ENCODE measurements at places on chromosomes 4 and X. TPM values are rescaled to one million over a fixed set of nuclear protein-coding genes. Genes with fewer than 3 reads are reported as not detected.

Gene POU4F2
- 0.17 TPM for total RNA-seq

Gene MAP3K15
- total RNA-seq: 4.2 TPM

Gene GATA1
- not detected for total RNA-seq

GRCh38 chr4:77014256-77014655 lies 61.5 kb downstream of the CCNI start:
- no peaks in the 10 kb centered on the region for H3K4me1 ChIP-seq
- no peaks in the 10 kb centered on the region for H3K27me3 ChIP-seq
- H3K27ac ChIP-seq: no peak overlapping the region
- no peak for DNase-seq
- H3K4me3 ChIP-seq: no peak overlapping the region

- H3K4me1 ChIP-seq: no peaks in the 10 kb centered on the region
- H3K36me3 ChIP-seq: no peaks in the 10 kb centered on the region
- no peak overlapping the region for H3K4me3 ChIP-seq
- no peak overlapping the region for H3K27ac ChIP-seq
- DNase-seq: no peak
Observed at GRCh38 chr4:131091896-131092295, 1995.9 kb downstream of the C4orf33 start.

- H3K27me3 ChIP-seq: peaks cover 96% of the 10 kb centered on the region
- peaks cover 9% of the 10 kb centered on the region for H3K4me1 ChIP-seq
- no peak overlapping the region for H3K27ac ChIP-seq
- no peaks in the 10 kb centered on the region for H3K36me3 ChIP-seq
Observed at GRCh38 chr4:112521123-112522023, 5.4 kb upstream of the NEUROG2 start.

DNA sequence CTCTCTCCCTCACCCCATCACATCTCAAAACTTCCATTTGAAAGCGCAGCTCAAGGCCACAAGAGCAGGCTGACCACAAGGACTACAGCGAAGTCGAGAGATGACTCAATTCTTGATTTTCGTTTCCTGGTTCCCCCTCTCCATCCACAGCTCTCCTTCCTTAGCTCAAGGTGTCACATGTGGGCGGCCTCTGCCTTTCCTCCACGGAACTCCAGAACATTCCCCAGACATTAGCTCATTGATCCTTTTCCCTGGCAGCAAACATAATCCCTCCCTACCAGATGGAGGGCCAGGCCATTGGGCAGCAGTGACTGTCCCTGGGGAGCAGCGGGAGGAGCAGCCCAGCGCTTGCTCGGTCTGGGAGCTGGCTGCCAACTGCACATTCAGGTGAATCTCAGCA lies 56.3 kb downstream of the CCDC149 start:
- no peak overlapping the region for H3K4me3 ChIP-seq
- no peak overlapping the region for H3K27ac ChIP-seq
- H3K27me3 ChIP-seq: no peaks in the 10 kb centered on the region
- no peak for DNase-seq
- H3K4me1 ChIP-seq: peaks cover 6% of the 10 kb centered on the region

DNA sequence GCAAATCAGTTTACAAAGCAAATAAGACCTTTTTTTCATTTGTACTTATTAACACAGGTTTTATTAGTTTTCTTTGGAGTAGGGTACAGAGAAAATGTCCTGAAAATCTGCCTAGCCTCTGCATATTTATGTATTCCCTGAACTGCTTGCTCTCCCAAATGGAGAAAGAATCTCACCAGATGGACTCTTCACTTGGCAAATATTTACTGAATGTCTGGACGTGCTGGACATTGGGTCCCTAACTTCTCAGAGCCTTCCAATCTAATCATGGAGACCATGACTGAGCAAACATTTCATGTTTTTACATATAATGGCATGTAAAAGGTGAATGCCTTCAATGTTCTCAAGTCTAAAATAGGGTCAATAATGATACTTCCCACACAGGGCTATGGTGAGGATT lies 126.0 kb downstream of the CHRDL1 start:
- peaks cover 24% of the 10 kb centered on the region for H3K4me1 ChIP-seq
- no peaks in the 10 kb centered on the region for H3K27me3 ChIP-seq
- no peak for DNase-seq
- H3K36me3 ChIP-seq: peaks cover 2% of the 10 kb centered on the region
- no peak overlapping the region for H3K4me3 ChIP-seq

Data from progenitor cell of endocrine pancreas (in vitro differentiated cells).